ENCODE measurements at places on chromosomes 2 and 18. TPM values are rescaled to one million over a fixed set of nuclear protein-coding genes. Genes with fewer than 3 reads are reported as not detected.

The GREB1L gene
- 0.36 TPM for total RNA-seq

- H3K36me3 ChIP-seq = no peaks in the 10 kb centered on the region
- no peak for DNase-seq
- H3K4me3 ChIP-seq = no peak overlapping the region
- H3K27ac ChIP-seq = no peak overlapping the region
Observed at GRCh38 chr2:146227152-146228019, 1617.4 kb upstream of the ACVR2A start.

The TMEM200C gene
- total RNA-seq = under 0.01 TPM

DNA sequence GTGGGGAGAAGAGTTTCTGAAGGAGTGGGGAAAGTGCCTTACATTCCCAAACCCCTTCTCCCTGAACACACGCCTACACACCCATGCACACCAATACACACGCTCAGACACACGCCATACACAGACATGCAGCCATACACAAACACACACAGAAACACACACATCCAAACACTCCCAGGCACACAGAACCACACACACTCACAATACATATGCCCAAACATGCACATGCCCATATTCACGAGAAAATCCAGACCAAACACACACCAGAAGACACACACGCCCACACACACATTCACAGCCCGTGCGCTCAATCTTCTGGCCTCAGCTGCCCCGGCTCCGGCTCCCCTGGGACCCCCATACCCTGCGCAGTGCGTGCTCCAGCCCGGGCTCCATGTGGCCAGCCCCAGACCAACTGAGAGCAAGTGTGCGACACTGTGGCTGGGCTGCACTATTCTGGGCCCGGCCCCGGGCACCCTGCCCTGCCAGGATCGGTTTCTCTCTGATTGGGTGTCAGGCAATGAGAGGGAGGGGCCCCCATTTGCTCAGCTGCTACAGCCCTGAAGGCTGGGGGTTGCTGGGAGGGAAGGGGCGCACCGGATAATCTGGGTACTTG lies at the start of gene PRKAG3:
TSS of gene PRKAG3 (minus strand) at position 426 of the 613 bp plus-strand sequence.
- H3K4me1 ChIP-seq = peaks cover 10% of the 10 kb centered on the region
- DNase-seq = no peak

The RAB6C gene
- total RNA-seq = not detected

- no peak for DNase-seq
- H3K27ac ChIP-seq = no peak overlapping the region
- H3K36me3 ChIP-seq = no peaks in the 10 kb centered on the region
- H3K27me3 ChIP-seq = no peaks in the 10 kb centered on the region
- peaks cover 9% of the 10 kb centered on the region for H3K4me1 ChIP-seq
Observed at GRCh38 chr2:142862299-142862698, 15.2 kb upstream of the KYNU start.

The NYAP2 gene
- under 0.01 TPM for total RNA-seq

DNA sequence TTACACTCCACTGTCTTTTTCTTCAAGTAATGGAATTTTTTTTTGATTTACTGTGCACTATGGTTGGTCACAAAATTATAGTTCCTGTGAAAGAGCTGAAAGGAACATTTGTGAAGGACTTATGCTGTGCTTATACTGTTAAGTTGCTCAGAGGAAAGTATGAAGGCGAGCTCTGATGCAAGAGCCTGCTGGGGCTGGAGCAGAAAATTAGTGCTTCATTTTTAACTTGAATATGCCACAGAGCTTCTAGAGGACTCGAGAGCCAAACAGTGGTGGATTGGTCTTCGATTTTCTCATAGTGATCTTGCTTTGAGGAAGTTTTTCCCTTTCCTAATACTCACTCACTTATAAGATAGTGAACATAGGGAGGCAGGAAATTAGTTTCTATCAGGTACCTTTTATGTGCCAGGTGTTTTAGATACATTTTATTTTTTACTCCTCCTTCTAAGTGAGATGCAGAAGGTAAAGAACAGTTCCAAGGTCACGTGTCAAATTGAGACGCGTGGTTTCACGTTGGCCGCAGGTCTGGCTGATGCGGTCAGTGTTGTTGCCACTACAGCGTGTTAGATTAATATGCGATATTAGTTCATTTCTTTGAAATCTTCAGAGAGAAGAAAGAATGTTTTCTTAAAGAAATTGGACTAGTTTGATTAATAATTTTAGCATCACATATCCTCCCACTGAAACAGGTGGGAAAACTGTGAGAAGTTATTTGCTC lies 20.2 kb downstream of the GATA6 start:
- H3K4me3 ChIP-seq = no peak overlapping the region
- H3K27me3 ChIP-seq = no peaks in the 10 kb centered on the region
- peak overlapping the region; percentile 76 for H3K27ac ChIP-seq
- peaks cover 40% of the 10 kb centered on the region for H3K4me1 ChIP-seq
- peak; percentile 73 for DNase-seq
- H3K36me3 ChIP-seq = peaks cover 42% of the 10 kb centered on the region

DNA sequence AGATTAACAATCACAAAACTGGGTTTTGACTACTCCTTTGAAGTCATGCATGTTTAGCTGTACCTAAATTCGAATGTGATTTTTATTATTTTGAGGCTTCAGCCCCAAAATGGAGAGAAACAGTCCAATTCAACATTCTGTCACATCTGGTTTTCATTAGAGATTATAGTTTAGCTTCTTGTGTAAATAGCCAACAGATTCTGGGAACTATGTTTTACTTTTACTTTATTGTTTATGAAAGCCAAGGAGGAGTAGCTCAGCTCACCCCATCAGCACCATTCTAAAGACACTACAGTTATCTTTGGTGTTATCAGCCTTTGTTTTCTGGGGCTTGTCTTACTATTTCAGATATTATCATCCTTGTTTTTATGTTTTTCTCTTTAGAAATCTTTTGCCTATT lies 465.0 kb upstream of the CWC22 start:
- H3K27ac ChIP-seq = no peak overlapping the region
- DNase-seq = no peak
- H3K36me3 ChIP-seq = no peaks in the 10 kb centered on the region
- no peaks in the 10 kb centered on the region for H3K27me3 ChIP-seq
- no peaks in the 10 kb centered on the region for H3K4me1 ChIP-seq

DNA sequence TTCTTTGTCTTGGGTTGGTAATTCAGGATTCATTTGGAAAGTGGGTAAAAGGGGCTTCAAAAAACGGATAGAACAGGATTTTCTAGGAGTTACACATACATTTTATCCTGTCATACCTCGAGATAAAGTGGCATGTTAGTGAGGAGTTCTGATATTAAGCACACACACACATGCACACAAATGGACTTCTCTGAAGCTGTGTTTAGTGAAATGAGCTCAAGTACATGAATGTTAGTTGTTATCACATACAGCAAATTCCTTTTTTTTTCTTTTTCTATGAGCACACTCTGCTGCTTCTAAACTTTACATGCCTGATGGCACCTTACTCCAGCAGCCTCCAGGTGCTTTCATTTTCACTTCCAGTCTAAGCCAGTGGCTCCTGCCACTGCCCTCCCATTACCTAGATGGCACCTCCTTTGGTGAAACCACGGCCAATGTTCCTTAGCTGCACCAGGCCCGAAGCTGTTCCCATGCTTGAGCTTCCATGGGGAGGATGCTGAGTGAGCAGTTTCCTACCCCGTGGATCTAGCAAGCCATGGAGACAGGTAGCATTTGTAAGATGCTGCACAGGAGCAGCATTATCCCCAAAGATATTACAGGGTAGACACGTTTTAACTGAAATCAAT lies 49.7 kb downstream of the STAT1 start:
- H3K27me3 ChIP-seq = no peaks in the 10 kb centered on the region
- H3K27ac ChIP-seq = no peak overlapping the region
- DNase-seq = no peak
- peaks cover 83% of the 10 kb centered on the region for H3K36me3 ChIP-seq

The CABYR gene
- 4.0 TPM for total RNA-seq

DNA sequence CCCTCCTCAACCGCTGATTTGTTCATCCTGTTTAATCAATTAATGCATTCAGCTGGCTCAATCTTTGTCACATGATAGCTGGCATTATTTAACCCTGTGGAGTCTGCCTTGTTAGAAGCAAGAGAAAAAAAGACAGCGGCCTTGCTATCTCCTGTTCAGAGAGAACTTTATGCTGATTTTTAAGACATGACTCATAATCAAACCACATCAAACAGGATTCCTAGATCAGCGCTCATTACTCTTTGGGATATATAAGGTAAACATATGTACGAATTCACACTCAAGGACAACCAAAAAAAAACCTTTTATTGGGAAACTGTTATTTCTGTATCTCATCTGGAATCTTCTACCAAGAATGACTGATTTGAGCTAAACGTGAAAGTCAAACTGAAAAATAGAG lies 195.1 kb downstream of the C1D start:
- no peak for DNase-seq
- no peaks in the 10 kb centered on the region for H3K27me3 ChIP-seq
- H3K36me3 ChIP-seq = no peaks in the 10 kb centered on the region
- H3K4me3 ChIP-seq = no peak overlapping the region

All from osteoblast (primary cell).